SHP77 treated with DMSO at 0.1 percent for 48 hours (cell line): ENCODE measurements at places on chromosomes 5 and 9.

GRCh38 chr5:156949424-156949823 is 13.6 kb downstream of the TIMD4 start:
- DNase-seq: no peak

DNA sequence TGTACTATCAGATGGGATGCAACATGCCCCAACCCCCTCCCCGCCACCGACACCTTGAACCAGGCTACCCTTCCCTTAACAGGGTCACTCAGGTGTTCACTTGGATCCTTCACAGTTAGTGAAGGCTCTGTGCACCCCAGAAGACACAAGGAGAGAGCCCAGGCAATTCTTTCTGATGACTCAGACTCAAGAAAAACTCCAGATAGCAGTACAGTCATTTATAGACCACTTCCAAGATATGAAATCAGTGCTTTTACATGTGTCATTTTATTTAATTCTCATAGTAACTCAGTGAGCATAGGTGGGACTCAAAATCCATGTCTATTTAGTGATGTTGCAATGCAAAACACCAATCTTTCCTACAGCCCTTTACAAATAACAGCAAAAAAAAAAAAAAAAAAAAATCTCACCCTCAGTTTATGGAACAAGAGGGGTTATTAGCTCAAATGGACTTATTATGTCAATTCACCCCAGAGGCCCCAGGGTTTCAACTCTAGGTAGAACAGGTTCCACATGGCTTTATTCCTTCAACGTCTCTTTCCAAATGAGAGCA is 71.9 kb downstream of the FOXD1 start:
- no peak for DNase-seq

- no peak for DNase-seq
Observed at GRCh38 chr5:54470677-54471076, 15.2 kb downstream of the HSPB3 start.

DNA sequence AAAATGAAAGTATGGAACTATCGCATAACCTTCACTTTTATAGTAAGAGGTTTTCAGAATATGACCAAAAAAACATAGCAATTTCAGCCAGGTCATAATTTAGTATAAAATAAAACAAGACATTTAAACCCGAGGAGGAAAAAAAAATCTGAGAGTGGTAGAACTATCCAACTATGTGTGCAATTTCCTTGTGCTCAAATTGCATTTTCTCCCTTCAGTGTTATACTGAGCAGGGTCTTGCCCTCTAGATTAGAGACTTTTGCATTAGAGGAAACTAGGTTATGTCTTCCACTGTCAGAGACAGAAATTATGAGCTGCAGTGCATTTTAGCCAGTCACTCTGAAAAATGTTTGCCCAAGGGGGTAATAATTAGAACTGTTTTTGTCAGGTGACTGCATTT is 330.6 kb downstream of the NR2F1-AS1 start:
- no peak for DNase-seq

- no peak for DNase-seq
Observed at GRCh38 chr5:98933445-98934072, 4.8 kb upstream of the CHD1 start.

- DNase-seq: peak; percentile 86
Observed at GRCh38 chr5:175867587-175868347, 3.6 kb upstream of the CPLX2 start.

GRCh38 chr9:34084562-34084961 is 35.9 kb upstream of the UBAP2 start:
- no peak for DNase-seq

- no peak for DNase-seq
Observed at GRCh38 chr5:176863041-176863764, 35.9 kb downstream of the HK3 start.

DNA sequence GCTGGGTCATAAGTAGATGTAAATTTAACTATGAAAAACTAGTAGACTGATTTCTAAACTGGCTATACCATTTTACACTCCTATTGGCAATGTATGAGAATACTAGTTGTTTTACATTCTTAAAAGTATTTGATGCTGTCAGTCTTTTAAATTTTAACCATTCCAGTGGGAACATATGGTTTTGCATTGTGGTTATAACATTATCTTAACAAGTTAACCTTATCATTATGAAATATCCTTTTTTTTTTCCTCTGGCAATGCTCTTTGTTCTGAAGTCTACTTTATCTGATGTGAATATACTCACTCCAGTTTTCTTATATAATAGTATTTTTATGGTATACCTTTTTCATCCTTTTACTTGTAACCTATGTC is 548.9 kb upstream of the CLINT1 start:
- DNase-seq: no peak

GRCh38 chr9:69147041-69147834 is 26.8 kb upstream of the TJP2 start:
- DNase-seq: no peak

- DNase-seq: no peak
Observed at GRCh38 chr5:108661590-108662219, 86.0 kb upstream of the FER start.

GRCh38 chr9:33750839-33751339 is 44.5 kb upstream of the PRSS3 start:
- DNase-seq: no peak

DNA sequence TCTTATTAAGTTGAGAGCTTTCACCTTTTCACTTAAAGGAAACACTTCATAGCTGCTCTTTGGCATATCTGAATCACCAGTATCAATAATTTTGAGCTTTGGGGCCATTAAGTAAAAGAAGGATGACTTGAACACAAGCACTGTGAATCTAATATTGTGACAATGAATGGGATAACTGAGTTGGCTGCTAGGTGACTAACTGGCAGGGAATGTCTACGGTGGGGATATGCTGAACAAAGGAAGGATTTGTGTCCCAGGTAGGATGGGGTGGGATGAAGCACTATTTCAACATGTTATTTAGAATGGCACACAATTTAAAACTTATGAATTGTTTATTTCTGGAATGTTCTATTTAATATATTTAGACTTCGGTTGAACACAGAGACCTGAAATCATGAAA is 123.6 kb downstream of the TEX10 start:
- DNase-seq: no peak

DNA sequence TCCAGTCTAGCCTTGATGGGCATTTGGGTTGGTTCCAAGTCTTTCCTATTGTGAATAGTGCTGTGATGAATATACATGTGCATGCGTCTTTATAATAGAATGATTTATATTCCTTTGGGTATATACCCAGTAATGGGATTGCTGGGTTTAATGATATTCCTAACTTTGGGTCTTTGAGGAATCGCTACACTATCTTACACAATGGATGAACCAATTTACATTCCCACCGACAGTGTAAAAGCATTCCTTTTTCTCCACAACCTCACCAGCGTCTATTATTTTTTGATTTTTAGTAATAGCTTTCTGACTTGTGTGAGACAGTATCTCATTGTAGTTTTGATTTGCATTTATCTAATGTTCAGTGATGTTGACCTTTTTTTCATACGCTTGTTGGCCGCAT is 1040.1 kb downstream of the MAT2B start:
- no peak for DNase-seq

- no peak for DNase-seq
Observed at GRCh38 chr9:134404376-134405358, 78.4 kb downstream of the RXRA start.

DNA sequence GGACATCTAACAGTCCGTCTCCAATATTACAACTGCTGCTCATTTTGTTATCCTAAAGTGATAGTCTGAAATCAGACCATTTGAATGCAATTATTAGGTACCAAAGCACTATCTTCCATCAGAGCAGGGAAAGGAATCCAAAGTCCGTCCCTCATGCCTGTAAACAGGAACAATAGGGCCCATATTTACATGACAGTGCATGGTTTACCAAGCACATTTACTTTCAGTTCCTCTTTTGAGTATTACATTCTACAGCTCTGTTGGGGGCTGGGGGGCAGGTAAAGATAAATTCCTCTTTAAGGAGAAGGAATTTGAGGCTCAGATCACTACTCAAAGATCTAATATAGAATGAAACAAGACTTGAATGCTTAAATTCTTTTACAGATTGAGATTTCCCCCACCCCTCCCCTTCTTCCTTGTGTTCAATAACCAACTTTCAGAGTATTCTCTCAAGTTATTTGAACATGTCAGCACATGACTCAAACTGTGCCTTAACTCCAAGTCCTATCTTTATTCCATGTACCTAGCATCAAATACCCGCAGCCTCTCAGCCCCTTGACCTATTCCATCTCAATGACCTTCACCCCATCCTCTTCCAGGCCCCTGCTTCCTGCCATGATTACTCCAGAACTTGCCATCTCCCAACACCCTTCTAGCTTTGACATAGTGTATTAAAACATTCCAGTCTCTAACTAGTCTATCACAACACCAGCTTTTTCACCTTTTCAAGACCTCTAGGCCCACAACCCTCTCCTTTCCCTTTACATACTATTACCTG is 71.0 kb downstream of the BRINP1 start:
- DNase-seq: no peak

DNA sequence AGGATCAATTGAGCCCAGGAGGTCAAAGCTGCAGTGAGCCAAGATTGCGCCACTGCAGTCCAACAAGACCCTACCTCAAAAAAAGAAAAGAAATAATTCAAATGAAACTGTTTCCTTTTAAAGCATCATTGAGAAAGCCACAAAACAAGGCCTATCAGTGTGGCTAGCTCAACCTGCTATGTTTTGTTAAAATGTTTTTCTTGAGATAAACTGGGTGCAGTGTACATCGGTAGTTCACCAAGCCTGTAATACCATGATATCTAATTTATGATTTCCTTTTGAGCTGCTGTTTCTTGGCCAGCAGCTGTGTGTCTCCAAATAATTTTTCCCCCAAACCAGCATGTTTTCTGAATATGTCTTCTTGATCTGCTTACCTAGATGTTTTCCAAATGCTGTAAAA is 97.3 kb upstream of the GOLGA1 start:
- no peak for DNase-seq

DNA sequence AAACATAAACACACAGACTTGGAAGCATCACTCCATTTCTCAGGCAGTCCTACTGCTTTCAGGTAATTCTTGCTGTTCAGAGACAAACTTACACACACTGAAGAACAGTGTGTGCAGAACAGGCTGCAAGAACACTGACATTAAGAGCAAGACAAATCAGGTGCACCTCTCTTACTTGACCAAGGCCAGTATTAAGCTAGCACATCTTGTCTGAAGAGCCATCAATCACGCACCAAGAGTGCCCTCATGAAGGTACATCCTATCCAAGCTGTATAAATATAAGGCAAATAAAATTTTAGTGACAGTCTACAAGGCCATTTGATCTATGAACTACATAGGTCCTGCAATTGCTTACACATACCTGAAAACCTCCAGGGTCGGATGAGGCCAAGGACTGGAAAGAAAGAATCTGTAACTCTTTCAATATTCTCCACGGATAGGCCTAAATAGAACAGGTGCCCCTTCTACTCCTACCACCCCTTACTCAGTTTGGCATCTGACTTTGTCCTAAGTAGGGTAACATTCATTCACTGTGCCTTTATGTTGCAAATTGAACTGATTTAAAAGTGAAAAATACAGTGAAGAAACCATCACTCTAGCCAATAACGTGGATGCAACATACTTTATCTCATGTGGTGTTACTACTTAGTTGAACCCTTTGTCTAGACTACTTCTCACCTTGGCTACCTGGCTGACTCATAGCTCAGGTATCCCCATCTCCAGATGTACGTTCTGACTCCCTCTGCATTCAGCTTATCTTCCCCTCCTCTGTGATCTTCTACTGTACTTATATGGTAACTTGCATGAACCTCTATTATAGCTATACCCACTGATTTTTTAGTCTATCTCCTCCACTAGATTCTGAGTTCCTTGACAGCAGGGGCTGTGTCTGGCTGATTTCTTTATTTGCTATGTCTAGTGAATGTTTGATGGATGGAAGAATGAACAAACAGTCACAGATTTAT is 256.3 kb downstream of the KIAA0825 start:
- peak; percentile 59 for DNase-seq

DNA sequence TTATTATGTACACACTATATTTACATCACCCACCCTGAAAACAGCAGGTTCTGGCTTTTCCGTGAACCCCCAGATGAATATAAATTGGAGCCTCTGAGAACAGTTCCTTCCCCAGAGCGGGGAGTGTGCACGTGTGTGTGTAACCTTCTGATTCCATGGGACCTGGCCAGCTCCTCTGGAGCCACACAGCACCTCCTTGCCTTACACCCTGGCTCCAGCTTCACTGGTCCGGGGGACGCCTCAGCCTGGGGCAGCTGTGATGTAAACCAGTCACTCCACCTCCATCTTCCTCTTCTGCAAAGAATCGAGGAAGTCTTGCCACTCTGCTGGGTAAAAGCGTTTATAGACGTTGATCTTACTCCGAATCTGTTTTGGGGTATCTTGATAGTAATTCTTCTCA is 4.4 kb downstream of the NOP16 start:
- DNase-seq: no peak

- no peak for DNase-seq
Observed at GRCh38 chr5:37054391-37054790, 177.8 kb downstream of the NIPBL start.

DNA sequence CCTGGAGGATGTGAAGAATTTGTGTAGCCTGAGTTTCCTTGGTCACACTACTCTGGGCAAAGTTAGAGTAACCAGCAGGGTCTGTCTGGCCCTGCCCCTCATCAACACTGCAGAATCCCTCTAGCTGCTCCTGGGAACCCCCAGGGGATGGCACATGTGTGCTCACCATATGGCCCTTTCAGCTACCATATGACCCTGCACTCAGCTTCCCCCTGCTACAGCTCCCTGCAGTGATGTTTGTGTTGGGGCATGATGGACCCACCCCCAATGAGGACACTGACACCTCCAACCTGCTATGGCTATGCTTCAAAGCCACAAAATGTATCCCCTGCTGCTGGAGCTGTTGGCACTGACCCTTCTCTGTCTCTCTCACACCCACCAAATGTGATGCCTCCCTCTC is 152.7 kb downstream of the SNX18 start:
- no peak for DNase-seq

GRCh38 chr9:14061936-14062585 is 251.9 kb downstream of the NFIB start:
- no peak for DNase-seq

DNA sequence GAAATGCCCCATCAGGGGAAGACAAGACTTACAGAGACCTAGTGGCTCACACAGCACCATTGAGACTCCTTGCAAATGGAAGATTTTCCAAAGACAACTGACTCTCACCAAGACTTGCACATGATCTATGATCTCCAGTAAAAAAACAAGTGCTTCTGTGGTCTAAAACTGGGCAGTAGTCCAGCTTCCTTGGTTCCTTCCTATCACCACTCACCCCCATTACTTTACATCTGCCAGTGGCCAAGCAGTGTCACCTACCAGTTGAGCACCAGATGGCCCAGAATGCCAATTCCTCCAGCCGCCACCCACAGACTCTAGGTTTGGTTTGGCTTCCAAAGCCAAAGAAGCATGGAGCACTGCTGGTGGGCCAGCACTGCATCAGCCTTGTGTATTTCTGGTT is 47.7 kb downstream of the SH3TC2 start:
- DNase-seq: no peak
